ENCODE measurements at places on chromosomes 3 and 15.

DNA sequence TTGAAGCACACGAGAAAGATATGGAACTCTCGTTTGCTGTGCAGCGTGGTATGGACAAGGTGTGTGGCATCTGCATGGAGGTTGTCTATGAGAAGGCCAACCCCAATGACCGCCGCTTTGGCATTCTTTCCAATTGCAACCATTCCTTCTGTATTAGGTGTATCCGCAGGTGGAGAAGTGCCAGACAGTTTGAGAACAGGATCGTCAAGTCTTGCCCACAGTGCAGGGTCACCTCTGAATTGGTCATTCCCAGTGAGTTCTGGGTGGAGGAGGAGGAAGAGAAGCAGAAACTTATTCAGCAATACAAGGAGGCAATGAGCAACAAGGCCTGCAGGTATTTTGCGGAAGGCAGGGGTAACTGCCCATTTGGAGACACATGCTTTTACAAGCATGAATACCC lies 1.2 kb downstream of the MKRN3 start:
- DNase-seq: no peak

GRCh38 chr3:129025691-129026435 lies 24.8 kb downstream of the EFCC1 start:
- DNase-seq: no peak

DNA sequence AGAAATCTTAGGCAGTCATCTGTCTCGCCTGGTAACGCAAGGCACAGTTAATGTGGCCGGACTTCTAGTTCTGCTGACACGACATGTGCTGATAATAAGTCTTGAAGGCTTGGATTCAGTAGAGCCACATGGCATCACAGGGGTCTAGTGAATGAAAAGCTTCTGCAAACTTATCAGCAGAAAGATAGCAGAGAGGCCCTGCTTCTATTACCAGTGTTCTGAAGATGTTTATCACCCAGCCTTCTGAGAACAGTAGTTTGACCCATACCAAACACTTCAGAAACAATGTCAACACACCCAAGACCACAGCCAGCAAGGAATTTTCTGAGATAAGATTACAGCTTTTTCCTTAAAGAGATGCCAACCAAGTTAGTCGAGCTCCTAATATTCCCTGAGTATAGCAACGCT lies 102.7 kb upstream of the UMPS start:
- DNase-seq: no peak

DNA sequence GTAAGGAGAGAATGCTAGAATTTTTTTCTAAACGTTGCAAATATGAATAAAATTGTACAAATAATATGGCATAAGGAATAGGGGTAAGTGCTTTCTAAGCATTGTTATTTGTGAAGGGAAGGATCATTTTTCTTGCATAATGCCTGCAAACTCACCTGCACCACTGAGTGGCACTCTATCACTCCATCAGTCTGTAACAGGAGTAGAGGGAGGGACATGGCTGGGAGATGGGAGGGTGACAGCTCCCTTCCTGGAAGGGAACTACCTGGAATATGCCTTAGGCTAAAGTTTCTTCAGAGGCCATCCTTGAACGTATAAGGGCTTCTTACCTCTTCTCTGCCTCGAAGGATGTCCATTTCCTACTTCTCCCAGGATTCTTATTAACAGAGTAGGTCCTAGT lies 3.0 kb downstream of the NAALADL2 start:
- DNase-seq: peak; percentile 69

DNA sequence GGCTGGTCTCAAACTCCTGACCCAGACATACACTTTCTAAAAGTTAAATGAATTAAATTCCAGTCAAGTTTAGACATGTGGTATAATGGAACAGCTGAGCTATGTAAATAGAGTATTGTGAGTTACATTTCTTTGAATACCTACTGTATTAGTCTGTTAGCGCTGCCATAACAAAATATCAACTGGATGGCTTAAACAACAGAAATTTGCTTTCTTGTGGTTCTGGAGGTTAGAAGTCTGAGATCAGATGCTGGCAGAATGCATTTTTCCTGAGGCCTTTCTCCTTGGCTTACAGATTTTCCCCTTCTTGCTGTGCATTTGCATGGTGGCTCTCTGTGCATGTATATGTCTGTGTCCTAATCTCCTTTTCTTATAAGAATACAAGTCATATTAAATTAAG lies 101.5 kb upstream of the TGFBR2 start:
- no peak for DNase-seq

DNA sequence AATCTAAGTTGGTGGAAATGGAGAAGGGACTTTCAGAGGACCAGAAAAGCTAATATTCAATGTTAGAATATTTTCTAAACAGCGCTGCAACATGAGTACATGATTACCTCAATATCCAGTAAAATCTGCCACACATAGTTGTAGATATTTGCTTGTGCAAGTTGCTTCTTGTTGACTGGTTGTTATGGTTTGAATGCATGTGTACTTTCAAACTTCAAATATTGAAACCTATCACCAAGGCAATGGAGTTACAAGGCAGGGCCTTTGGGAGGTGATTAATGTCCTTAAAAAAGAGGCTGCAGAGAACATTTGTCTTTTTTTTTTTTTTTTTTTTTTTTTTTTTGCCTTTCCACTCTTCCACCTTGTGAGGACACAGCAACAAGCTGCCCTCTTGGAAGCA lies 49.9 kb downstream of the TMCO5A start:
- no peak for DNase-seq

DNA sequence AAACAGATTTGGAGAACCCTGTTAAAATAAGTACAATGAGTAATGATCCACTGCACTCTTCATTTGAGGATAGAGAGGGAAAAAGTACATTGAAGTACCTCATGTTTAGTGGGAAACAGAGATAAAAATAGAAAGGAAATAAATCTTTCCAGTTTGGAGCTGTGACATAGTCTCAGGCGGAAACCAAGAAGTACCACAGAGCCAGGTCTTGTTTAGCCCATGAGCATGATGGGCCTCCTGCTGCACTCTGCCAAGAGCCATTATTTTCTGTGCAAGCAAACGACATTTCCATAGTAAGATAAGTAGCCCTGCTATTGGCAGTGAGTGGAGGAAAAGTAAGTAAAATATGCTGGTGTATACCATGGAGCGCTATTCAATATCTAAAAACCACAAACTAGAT lies 796.1 kb downstream of the TBL1XR1 start:
- DNase-seq: no peak

- no peak for DNase-seq
Measured at GRCh38 chr3:139304383-139304782, 39.4 kb upstream of the MRPS22 start.

- DNase-seq: no peak
Measured at GRCh38 chr15:69804786-69805185, 292.9 kb downstream of the TLE3 start.

DNA sequence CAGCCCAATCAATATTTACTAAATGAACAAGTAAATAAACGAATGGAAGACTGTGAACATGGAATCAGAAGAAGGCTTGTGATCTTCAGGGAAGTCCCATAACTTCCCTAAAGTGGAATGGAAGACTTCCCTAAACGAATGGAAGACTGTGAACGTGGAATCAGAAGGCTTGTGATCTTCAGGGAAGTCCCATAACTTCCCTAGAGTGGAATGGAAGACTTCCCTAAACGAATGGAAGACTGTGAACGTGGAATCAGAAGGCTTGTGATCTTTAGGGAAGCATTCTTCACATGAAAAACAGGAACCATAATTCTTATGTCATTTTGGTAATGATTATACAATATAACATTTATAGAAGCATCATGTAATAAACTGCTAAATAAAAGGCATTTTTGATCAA lies 38.8 kb downstream of the EOGT start:
- DNase-seq: no peak

All from MCF 10A (cell line).